Activated T-cell treated with anti-CD3 and anti-CD28 coated beads, Interleukin-2, amount 50 U/mL, for 24 hours (primary cell): ENCODE measurements at places on chromosomes 4 and X.

GRCh38 chr4:141169391-141169790, 36.1 kb upstream of the RNF150 start:
- no peak overlapping the region for H3K4me3 ChIP-seq
- DNase-seq = no peak
- no peaks in the 10 kb centered on the region for H3K36me3 ChIP-seq
- no peak overlapping the region for H3K27ac ChIP-seq

- H3K4me1 ChIP-seq = no peaks in the 10 kb centered on the region
- no peak for DNase-seq
- no peak overlapping the region for H3K4me3 ChIP-seq
- peaks cover 61% of the 10 kb centered on the region for H3K36me3 ChIP-seq
Measured at GRCh38 chr4:128986019-128986418, 107.3 kb downstream of the SCLT1 start.

DNA sequence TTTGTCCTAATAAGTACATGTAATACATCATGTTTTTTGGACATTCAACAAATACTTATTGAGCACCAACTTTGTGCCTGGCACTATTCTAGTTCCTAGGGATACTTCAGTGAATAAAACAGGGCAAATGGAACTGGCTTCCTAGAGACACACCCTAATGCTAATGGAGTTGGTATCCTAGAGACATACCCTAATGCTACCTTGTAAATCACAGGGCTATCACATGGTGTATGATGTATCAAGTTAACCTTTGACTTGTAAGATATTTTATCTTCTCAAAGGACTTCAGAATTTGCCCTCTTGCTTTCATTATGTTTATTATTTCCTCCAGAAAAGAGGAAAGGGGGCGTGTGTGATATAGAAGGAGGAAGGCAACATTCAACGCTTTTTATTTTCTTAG, 10.1 kb downstream of the GK start:
- peaks cover 37% of the 10 kb centered on the region for H3K36me3 ChIP-seq
- peaks cover under 1% of the 10 kb centered on the region for H3K27me3 ChIP-seq
- DNase-seq = no peak
- no peak overlapping the region for H3K4me3 ChIP-seq
- no peak overlapping the region for H3K27ac ChIP-seq
- peaks cover 25% of the 10 kb centered on the region for H3K4me1 ChIP-seq

DNA sequence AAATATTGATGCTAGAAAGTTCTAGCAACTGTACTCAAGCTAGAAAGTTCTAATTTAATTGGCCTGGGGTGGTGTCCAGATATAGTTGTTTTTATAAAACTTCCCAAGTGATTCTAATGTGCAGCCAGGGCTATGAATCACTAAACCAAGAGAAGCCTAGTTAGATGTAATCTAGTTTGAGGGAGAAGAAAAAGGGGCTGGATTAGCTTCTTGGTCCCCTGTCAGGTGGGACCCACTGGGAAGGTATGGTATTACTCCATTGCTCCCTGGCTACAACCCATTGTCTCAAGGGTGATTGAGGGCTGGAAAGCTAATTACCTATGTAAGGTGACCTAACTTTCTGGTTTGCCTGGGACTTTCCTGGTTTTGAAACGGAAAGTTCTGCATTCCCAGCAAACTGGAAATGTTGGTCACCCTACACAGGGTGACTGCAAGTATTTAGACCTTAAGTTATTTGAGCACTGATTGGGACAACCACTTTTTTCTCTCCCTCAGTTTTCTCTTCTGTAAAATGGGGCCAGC, 23.9 kb upstream of the MSN start:
- H3K4me3 ChIP-seq = no peak overlapping the region
- no peak for DNase-seq
- no peaks in the 10 kb centered on the region for H3K27me3 ChIP-seq
- no peaks in the 10 kb centered on the region for H3K36me3 ChIP-seq

- DNase-seq = no peak
- peaks cover 67% of the 10 kb centered on the region for H3K4me1 ChIP-seq
- no peak overlapping the region for H3K4me3 ChIP-seq
- peak overlapping the region; percentile 62 for H3K27ac ChIP-seq
Measured at GRCh38 chrX:65712005-65712806, 44.8 kb downstream of the MSN start.

DNA sequence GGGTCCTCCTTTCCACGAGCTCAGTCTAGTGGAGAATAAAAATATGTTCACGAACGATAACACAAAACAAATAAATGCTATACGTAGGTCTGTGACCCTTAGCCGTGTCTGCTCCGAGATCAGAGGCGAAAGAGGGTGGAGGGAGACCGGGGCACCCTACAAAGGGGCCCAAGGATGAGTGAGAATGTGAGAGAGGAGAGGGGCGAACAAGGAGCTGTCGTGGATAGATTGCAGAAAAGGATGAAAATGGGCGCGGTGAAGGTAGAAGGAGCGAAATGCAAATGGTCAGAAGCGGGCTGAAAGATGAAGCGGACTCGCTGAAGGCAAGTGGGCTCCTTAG, 6.2 kb upstream of the ZBTB33 start:
- H3K4me3 ChIP-seq = peak overlapping the region; percentile 84
- H3K27me3 ChIP-seq = peaks cover 33% of the 10 kb centered on the region

- no peaks in the 10 kb centered on the region for H3K27me3 ChIP-seq
- no peak overlapping the region for H3K27ac ChIP-seq
- H3K4me1 ChIP-seq = no peaks in the 10 kb centered on the region
- no peaks in the 10 kb centered on the region for H3K36me3 ChIP-seq
- no peak for DNase-seq
Measured at GRCh38 chr4:160213366-160213765, 1110.5 kb downstream of the RAPGEF2 start.

DNA sequence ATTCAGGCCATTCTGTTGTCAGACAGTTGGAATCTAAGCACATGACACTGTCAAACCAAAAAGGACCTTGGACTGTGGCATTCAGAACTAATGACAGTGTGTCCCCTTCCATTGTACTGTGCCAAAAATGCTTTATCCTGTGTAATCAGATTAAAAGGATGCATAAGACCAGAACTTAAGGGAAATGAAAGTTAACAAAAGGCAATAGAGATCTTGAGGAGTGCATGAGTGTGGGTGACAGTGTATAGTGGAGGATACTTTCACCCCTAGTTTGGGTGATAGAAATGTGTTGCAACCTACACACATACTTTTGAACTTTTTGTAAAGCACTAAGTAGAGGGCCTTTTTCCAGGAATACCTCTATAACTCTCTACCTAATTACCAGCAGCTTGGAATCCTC, 4.5 kb downstream of the CYSLTR1 start:
- peaks cover 6% of the 10 kb centered on the region for H3K27me3 ChIP-seq
- H3K27ac ChIP-seq = peak overlapping the region; percentile 83
- no peak for DNase-seq
- no peaks in the 10 kb centered on the region for H3K36me3 ChIP-seq
- peak overlapping the region; percentile 19 for H3K4me3 ChIP-seq
- H3K4me1 ChIP-seq = peaks cover 49% of the 10 kb centered on the region

DNA sequence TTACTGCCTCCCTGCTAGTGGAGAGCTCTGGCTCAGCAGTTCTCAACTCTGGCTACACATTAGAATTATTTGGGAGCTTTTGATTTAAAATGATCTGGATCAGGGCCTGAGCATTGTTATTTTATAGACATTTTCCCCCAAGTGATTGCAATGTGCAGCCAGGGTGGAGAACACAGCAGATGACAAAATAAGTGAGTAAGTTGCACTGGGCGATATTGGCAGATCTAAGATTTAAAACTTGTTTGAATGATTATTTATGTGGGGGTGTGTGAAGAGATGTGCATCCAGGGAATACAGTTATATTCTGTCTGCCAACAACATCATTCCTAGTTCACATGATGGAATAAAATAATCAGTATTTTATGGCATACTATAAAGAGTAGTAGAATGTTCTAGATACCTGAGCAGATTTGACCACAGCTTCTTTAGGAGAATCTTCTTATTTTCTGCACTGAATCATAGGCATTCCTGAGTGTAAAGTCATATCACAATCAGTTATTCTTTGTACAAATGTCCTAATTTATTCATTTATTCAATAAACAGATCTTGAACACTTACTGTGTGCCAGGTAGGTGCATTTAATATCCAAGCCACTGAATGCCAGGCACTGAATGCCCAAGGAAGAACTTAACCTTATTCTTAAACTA, 123.9 kb downstream of the UCHL1 start:
- no peak overlapping the region for H3K27ac ChIP-seq
- no peak for DNase-seq
- no peak overlapping the region for H3K4me3 ChIP-seq
- H3K36me3 ChIP-seq = no peaks in the 10 kb centered on the region

- H3K4me3 ChIP-seq = no peak overlapping the region
- H3K27ac ChIP-seq = no peak overlapping the region
Measured at GRCh38 chr4:27414887-27415731, 554.5 kb downstream of the STIM2 start.

DNA sequence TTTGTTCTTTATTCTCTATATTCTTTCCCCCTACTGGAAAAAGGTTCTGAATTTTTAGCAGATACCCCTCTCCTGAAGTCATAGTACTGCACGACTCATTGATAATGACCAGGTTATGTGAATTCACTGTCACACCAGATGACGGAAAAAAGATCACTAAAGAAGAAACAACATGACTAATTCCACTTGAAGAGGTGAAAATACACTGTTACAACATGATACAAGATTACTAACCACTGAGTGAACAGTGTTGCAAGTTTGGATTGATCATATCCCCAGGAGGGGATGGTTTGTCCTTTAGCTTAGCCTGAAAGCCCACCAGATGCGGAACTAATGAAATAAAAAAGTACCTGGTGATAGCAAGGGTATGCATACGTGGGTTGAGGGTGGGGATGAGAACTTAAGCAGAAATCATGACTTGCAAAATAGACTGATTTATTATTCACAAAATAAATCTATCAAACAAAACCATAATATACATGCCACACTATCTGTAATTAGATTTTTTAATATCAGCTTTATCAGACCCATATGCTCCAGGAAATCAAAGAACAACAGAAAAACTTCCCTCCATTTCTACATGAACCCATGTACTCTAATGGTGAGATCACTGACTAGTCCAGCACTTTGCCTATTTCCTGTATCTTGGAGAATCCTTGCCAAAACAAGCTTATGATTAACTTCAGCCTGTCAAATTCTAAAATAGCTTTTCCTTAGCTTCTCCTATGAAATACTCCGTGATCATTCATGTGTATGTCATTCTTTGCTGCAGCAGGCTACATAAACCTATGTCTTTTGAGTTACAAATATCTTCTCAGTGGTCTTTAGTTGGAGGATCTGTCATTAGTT, 257.4 kb upstream of the AGA start:
- no peak overlapping the region for H3K27ac ChIP-seq
- peaks cover 11% of the 10 kb centered on the region for H3K27me3 ChIP-seq
- H3K4me3 ChIP-seq = no peak overlapping the region
- no peaks in the 10 kb centered on the region for H3K4me1 ChIP-seq
- no peaks in the 10 kb centered on the region for H3K36me3 ChIP-seq

DNA sequence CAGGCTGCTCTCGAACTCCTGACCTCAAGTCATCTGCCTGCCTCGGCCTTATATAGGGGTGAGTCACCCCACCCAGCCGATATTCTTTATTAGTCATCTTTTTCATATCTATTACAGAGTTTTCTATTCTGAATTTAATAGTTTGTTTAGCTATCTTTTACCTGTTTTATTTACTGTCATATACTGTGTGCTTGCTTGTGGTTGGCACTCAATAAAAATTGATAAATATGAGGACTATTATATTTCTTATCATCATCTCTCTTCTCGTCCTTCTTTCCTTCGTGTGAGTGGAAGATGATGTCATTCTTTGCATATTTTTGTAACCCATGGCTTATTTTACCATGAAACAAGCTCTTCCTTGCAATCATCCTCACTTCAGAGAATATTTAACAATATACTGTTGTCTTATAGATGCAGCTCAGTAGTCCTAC, 265.5 kb downstream of the ARHGAP24 start:
- H3K27me3 ChIP-seq = no peaks in the 10 kb centered on the region
- no peak overlapping the region for H3K4me3 ChIP-seq
- no peaks in the 10 kb centered on the region for H3K4me1 ChIP-seq
- no peak overlapping the region for H3K27ac ChIP-seq

GRCh38 chrX:1419545-1420355, 27.8 kb upstream of the SLC25A6 start:
- no peak overlapping the region for H3K4me3 ChIP-seq
- H3K27ac ChIP-seq = peak overlapping the region; percentile 61
- no peaks in the 10 kb centered on the region for H3K4me1 ChIP-seq
- DNase-seq = peak; percentile 29

DNA sequence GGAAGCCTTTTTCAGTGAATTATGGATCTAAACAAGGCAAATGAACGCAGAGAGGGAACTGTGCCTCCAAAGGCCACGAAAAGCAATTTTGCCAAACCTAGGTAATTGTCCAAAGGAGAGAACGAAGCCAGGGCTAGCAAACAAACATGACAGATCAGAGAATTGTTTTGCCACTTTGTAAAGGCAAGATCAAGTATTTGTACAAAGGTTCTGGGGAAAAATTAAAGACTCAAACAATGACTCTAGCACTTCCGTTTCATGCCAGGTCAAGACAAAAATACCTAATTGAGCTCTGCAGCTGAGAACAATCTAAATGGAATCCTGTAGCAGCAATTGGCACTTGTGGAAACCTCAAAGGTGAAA, 8.5 kb downstream of the RBM47 start:
- H3K27me3 ChIP-seq = peaks cover 17% of the 10 kb centered on the region
- no peak overlapping the region for H3K27ac ChIP-seq
- no peak overlapping the region for H3K4me3 ChIP-seq
- DNase-seq = no peak
- H3K36me3 ChIP-seq = no peaks in the 10 kb centered on the region

- H3K4me1 ChIP-seq = no peaks in the 10 kb centered on the region
- DNase-seq = no peak
- peaks cover 45% of the 10 kb centered on the region for H3K27me3 ChIP-seq
- no peaks in the 10 kb centered on the region for H3K36me3 ChIP-seq
- no peak overlapping the region for H3K27ac ChIP-seq
Measured at GRCh38 chr4:3699678-3700077, 66.5 kb upstream of the ADRA2C start.

DNA sequence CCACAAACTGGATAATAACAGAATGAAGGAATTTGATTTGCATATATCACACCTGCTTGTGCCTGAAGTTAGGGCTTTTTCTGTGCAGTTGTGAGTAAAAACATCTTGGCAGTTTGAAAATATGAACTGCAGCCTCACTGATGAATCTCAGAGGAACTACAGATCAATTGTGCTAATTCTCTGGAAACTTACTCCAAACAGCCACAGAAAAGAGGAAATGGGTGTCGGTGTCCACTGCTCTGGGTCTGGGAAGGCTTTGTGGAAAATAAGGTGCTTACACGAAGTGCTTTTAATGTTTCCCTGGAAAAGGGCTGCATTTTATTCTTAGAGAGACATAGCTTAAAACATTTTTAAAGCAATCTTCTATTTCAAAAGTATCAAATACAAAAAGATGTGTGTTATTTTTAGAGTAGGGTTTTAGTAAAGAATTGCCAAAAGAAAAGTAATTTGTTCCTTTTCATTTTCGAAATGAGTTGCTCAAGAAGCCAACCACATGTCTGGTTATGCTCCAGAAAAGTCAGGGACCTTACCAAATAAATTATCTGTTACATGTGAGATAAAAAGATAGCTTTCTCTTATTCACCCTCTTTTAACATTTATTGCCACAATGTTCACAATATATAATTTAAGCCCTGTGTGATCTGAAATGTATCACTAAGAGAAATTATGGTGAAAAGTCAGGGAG, 240.1 kb downstream of the FRAS1 start:
- no peaks in the 10 kb centered on the region for H3K36me3 ChIP-seq
- H3K4me3 ChIP-seq = no peak overlapping the region
- DNase-seq = no peak
- peaks cover 11% of the 10 kb centered on the region for H3K27me3 ChIP-seq
- no peaks in the 10 kb centered on the region for H3K4me1 ChIP-seq
- H3K27ac ChIP-seq = no peak overlapping the region

- H3K27ac ChIP-seq = no peak overlapping the region
- H3K27me3 ChIP-seq = no peaks in the 10 kb centered on the region
- no peaks in the 10 kb centered on the region for H3K36me3 ChIP-seq
- no peak overlapping the region for H3K4me3 ChIP-seq
Measured at GRCh38 chr4:28639747-28640146, 1779.1 kb downstream of the STIM2 start.
